ENCODE measurements at places on chromosomes 6 and 20.

DNA sequence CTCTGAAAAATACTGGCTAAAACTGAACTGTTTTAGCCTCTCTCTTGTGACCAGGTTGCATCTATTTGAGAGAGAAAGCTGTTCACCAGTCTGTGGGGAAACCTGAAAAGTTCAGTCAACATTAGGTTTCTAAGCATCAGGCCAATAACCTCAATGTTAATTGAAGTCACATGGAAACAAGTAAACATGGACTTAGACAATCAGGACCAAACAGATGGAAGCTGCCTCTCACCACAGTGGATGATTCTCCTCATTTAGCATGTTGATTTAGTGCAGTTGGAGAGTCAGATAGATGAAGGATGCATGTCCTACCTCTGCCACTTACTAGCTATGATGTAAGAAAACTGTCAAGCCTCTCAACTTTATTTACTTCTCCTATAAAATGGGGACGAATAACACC, 18.2 kb downstream of the SCGN start:
- no peak for DNase-seq

DNA sequence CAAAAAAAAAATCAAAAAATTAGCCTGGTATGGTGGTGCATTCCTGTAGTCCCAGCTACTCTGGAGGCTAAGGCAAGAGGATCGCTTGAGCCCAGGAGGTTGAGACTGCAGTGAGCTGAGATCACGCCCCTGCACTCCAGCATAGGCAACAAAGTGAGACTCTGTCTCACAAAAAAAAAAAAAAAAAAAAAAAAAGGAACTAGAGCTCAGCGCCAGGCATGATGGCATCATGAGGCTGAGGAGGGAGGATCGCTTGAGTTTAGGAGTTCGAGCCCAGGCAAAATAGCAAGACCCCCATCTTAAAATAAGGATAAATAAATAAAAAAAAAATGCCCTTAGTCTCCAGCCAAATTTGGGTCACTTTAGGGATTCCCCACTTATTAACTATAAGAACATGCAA, 40.4 kb upstream of the PIM1 start:
- DNase-seq: no peak

DNA sequence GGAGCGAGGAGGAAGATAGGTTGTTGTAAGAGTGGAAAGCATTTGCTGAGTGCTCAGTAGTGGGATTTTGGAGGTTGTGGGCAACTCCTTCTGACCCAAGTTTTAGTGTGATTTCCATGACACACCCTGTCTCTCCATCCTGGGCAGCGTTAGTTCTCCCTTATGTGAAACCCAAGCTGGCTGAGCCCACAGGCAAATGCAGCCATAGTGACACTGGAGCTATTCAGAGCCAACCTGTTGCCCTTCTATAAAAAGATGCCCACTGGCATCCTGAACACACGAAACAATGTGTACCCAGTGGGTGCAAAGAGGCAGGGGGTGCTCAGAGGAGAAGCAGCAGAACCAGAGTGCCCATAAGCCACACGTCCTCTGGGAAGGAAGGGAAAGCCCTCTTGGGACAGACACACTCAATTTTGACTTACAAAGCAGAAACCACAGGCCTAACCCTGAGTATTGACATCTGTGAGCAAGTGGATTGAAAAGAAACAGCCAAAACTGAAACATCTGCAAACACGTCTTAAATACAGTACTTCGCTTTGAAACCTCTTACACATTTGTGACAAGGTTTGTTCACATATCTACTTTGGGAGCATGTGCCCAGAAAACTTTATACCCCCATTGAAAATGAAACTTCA, 54.6 kb downstream of the BPIFB1 start:
- DNase-seq: no peak

DNA sequence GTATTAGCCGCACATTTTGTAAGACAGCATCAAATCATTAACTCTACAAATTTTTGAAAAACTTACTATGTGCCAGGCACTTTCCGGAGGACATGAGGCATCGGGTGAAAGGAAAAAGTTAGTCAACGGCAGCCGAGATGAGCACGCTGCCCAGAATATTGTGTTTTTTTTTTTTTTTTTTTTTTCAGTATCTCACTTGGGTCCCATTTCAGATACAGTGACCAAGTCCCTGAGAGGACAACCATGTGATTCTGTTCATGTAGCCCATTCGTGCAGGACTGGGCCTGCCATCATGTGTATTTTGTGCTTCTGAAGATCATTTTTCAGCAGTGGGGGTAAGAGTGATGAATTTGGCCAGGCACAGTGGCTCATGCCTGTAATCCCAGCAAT, 1.3 kb downstream of the SLA2 start:
- DNase-seq: no peak

- peak; percentile 18 for DNase-seq
Observed at GRCh38 chr6:87756858-87757257, 54.8 kb upstream of the AKIRIN2 start.

- DNase-seq: no peak
Observed at GRCh38 chr6:108260126-108260808, 573 bp downstream of the SNX3 start.

DNA sequence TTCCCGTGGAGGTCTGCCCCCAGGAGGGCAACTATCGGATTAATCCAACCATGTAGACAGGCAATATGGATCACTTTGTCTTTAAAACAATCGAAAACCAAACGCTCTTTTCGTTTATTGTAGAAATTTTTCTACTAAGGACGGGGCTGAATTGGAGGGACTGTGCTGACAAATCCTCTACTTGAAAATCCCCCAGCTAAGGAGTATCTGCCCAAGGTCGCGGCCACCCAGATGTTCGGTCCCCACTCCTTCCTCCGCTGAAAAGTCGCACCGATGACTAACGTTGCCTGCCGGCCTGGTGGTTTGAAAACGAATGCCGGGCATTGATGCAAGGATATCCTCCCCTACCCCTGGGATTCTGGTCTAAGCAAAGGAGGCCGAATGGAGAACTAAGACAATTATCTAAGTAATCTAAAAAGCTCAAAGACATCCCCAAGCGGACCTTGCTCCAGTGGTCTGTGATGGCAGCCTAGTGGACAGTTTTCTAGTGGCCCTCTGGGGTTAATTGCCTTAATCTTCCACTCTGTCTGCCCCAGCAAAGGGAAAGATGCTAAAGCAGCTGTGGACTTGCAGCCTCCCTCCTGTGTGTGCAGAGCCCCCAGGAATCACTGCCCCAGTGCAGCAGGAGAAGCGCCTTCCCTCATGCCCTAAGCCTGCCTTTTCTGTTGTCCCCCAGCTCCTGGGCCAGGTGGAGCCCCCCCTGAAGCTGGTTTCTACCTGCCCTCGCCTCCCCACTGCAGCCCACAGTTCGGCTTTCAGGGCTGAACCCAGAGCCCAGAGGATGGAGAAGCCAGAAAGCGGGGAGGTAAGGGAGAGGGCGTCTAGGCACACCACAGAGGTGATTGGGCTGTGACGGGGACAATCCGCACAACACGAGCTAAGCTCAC, 3.6 kb upstream of the FOXC1 start:
- no peak for DNase-seq

DNA sequence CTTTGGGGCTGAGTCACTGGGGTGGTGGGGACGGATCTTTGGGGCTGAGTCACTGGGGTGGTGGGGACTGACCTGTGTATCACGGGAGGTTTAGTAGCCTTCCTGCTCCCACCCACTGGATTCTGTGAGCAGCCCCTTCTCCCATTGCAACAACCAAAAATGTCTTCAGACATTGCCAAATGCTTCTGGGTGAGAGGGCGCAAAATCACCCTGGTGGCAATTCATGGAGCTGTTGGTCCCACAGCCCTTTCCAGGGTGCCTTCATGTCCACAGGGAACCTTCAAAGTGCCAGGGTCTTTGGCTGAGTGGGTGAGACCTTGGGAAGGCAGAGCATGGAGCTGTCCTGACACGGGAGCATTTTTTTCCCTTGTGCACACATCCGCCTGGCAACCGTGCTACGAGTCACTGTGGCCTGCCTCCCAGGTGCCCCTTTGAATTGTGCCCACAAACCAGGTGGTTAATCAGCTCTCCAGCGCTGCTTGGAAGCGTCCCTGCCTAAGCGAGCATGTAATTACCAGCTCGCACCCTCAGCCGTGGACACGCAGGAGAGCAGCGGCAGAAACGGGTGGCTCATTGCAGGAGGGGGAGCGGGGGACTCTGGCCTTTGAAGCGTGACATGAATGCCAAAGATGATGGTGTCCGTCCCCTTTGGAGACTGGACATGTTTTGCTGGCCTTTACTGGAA, 27.4 kb upstream of the APCDD1L start:
- DNase-seq: no peak

DNA sequence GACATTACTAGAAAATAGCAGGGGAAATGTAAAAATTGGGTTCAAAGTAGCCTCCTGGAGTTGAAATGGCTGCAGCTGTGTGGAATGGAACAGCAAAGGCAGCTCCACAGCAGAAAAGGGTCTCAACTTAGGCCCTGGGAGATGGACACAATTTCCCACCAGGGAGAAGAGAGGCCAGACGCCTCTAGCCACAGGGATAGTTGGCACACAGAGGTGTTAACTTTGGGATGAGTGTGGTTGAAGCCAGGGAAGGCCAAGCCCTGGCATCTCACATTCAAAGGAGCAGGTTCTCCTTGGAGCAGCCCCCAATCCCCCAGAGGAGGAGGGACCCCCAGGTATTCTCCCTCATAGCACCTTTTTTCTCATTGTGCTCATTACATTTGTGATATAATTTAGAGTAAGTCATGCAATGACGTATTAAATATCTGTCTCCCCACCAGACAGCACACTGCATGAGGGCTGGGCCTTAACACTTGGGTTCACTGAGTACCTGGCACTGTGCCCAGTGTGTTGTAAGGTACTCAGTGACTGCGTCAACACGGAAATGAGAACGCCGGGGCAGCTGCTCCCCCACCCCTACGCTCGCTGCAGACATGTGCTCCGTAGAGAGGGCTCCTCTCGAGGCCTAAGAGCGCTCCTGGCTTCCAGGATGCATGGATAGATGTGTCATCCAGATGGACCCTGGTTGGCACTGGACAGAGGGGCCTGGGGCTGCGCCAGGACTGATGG, 76.0 kb upstream of the CD93 start:
- no peak for DNase-seq

- no peak for DNase-seq
Observed at GRCh38 chr20:58518387-58518786, 3.2 kb upstream of the APCDD1L start.

DNA sequence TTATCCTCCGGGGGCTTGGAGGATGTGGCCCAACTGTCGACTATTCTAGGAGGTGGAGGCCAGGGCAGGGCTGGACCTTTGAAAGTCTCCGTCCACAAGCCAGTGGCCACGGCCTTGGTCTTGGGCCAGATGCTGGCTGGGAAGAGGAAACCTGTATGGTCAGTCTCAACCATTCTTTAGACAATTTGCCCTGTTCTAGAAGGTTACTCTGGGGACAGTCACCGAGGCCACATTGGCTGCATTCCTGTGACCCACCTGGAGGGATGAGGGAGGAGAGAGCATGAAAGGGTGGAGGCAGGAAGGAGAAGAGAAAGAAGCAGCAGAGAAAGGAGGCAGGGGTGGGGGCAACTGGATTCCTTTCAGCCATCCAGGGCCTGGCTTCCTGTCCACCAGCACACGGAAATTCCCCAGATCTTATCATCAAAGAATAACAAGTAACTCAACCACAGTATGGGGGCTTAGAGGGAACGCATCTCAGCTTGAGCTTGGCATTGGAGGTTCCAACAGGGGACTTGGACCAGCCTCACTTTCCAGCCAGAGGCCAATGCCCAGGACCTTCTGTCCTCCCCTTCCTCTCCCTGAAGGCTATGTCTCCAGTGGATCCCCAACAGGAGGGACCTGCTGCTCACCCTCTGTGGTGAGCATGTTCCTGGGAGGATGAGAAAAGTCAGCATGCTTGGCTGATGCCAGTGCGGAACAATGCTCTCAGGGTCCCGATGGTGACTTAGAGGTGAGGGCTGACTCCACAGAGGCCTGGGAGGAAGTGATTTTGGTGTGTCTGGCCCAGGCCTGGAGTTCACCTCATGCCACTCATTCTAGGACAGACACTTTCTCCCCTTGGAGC, 30.4 kb downstream of the TGM2 start:
- DNase-seq: no peak

- no peak for DNase-seq
Observed at GRCh38 chr6:114024746-114025145, 53.8 kb upstream of the HDAC2 start.

- DNase-seq: no peak
Observed at GRCh38 chr6:373773-374724, 17.5 kb upstream of the IRF4 start.

GRCh38 chr20:45251884-45252560, 2.3 kb downstream of the SLPI start:
- DNase-seq: no peak

- no peak for DNase-seq
Observed at GRCh38 chr6:17225767-17226630, 55.2 kb upstream of the RBM24 start.

GRCh38 chr20:50595988-50596693, 86.0 kb downstream of the PTPN1 start:
- no peak for DNase-seq

DNA sequence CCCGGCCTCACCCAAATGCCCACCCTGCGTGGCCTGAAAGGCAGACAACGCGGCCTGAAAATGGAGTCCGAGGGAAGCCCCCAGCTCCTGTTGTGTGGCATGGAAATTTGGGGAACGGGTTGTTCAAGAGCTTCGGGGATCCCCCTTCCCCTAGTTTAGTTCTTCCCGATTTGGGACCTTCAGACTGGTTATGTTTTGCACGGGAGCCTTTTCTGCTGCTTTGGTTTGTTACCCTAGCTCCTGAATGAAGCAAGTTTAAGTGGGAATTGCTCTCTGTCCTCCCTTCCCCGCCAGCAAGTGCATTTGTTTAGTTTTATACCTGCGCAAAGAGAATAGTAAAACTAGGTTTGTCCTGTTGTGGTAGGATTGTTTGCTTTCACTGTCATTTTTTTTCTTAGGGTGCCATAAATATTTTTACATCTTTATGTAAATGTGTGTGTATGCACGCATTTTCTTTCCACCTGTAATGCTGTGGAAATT, 604 bp downstream of the SH3BGRL2 start:
- no peak for DNase-seq

DNA sequence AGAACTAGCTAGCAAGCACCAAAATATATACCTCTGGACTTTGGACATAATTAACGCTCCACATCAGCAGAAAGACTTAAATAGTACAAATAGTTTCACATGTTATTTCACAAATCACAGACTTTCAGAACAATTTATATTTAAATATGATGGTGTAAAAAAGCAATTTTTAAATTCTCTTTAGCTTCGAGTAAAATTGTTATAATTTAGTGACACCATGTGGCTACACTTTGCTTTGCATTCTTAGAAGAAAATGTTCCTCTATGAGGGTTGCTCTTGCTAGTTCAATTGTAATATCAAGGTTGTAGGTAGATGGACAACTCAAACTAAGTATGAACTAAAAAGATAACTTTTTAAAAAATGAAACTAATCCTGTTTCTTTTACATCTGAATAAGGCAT, 69.0 kb downstream of the BTBD9 start:
- DNase-seq: no peak

GRCh38 chr20:52655395-52655794, 316.8 kb upstream of the TSHZ2 start:
- no peak for DNase-seq
